ENCODE measurements at places on chromosomes 3 and 15.

DNA sequence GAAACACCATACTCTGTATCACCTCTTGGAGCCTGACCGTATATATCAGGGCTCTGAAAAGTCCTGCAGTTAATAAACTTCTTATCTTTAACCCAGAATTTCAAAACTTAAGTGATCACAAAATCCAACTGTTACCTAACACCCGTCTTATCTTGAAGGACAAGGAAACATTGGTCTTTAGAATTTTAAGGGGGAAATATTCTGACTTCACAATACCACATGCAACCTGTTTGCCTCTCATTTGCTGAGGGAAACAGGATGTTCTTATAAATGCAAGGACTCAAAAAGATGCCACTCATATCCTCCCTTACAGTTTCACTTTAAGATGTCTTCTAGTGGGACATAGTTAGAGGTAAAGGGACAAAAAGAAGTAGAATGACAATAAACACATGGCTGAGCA is 67.9 kb downstream of the CRTC3 start:
- DNase-seq = no peak

GRCh38 chr15:64453689-64454037 is 6.7 kb upstream of the ZNF609 start:
- DNase-seq = no peak

DNA sequence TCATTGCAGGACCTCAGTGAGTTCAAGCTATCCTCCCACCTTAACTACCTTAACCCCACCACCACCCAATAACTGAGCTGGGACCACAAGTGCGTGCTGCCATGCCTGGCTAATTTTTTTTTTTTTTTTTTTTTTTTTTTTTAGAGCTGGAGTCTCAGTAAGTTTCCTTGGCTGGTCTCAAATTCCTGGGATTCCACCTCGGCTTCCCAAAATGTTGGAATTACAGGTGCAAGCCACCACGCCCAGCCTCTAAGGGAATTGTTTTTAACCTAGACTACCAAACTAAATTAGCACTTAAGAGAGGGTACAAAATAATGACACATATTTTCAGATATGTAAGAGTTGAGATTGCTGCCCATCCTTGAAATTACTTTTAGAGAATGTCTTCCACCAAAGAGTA is 4.3 kb upstream of the TNIK start:
- DNase-seq = no peak

DNA sequence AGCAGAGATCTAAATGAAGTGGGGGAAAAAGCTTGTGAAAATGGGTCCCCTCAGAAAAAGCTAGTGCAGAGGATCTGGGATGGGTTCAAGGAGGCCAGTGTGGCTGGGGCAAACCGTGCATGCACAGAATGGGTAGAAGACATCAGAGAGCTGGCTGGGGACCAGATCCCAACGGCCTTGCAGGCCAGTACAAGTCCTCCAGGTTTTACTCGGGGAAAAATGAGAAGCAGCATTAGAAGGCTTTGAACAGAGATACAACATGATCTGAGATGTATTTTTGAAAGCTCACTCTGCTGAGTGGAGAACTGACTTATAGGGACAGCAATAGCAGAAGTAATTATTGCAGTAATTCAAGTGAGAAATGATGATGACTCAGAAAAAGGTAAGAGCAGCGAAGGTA is 114.5 kb downstream of the HERC1 start:
- DNase-seq = no peak

DNA sequence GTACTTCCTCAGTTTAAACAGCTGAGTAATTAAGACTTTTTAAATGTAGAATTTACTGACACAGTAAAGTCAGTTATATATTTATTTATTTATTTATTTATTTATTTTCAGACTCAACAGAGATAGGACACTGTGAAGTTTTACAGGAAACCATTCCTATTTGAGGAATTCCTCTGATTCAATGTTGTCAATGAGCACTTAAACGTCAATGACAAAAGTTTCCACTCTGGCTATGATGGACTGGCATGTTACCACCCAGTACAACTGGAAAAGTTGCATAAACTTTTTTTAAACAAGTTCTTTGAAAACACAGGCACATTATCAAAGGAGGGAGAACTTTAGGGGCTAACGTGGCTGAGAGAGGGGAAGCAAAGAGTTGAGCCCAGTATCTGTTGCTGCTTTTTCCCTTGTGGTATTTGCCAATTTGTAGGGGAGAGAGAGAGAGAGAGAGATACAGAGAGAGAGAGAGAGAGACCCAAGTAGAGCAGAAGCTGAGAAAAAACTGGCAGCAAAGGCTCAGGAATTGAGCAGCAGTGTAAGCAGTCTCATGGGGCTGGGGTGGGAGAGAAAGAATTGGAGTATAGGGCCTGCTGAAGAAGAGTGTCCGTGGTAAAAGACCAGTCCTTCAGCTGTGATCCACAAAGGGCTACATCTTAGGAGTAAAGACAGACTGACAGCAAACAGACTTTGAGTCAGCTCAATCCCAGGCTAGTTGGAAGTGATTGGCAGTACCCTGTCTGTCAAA is 18.3 kb upstream of the ACTC1 start:
- DNase-seq = no peak

GRCh38 chr15:75721480-75721922 is 8.9 kb upstream of the CSPG4 start:
- no peak for DNase-seq

DNA sequence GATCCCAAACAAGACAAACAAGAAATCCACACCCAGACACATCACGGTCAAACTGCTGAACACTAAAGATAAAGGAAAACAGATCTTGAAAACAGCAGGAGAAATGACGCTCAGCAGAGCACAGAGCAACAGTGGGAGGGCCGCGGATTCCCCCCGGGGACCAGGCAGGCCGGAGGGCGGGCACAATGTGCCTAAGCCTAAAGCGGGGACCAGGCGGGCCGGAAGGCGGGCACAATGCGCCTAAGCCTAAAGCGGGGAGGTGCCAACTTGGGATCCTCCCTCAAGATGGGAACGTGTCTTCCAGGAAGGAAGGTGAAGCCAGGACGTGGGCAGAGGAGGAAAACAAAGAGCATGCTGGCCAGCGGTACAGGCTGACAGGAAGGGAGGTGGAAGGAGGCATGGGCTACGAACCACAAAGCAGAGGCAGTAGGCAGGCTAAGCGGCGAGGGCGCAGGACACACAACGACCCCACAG is 31.1 kb downstream of the CYFIP1 start:
- DNase-seq = no peak

GRCh38 chr3:110685630-110686029 is 386.0 kb upstream of the NECTIN3 start:
- DNase-seq = no peak

DNA sequence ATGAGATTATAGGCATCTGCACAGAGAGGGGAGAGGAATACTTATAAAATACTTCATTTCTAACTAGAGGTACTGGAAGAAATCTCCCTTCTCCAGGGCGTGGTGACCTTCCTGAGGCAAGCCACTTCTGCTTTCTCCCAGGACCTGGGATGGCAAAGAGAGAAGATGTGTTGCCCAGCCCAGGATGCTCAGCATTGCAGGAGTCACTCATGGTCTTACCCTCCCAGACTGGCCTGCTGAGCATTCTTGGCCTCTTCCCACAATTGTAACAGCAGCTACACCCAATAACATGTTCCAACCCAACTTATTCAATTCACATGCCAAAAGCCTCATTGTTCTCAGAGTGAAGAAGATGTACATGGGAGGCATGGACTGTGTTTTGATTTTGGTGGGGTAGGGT is 37.9 kb downstream of the IL20RB start:
- no peak for DNase-seq

All from activated B cell treated with CpG ODN at 0.5 μM for 24 hours (primary cell).